ENCODE measurements at places on chromosomes 7 and 10.

- DNase-seq: no peak
Observed at GRCh38 chr10:35262436-35262835, 73.9 kb upstream of the CCNY start.

GRCh38 chr7:55339033-55340000 is 25.8 kb upstream of the LANCL2 start:
- DNase-seq: no peak

DNA sequence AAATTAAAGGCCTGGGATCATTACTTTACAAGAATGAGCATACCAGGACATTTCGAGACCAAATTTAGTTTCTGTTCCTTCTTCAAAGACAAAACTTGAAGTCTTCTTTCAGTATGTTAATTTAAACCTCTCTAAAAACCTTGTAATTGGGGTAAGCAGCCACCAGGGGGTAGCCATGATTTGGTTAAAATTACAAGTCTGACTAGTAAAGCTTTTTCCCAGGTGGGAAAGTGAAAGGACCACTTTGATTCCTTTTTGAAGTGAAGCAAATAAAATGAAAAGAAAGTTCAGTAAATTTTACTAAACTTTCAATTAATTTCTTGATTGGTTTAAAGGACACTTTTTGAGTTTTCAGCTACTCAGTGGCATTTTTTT is 294.3 kb downstream of the BBS9 start:
- no peak for DNase-seq

DNA sequence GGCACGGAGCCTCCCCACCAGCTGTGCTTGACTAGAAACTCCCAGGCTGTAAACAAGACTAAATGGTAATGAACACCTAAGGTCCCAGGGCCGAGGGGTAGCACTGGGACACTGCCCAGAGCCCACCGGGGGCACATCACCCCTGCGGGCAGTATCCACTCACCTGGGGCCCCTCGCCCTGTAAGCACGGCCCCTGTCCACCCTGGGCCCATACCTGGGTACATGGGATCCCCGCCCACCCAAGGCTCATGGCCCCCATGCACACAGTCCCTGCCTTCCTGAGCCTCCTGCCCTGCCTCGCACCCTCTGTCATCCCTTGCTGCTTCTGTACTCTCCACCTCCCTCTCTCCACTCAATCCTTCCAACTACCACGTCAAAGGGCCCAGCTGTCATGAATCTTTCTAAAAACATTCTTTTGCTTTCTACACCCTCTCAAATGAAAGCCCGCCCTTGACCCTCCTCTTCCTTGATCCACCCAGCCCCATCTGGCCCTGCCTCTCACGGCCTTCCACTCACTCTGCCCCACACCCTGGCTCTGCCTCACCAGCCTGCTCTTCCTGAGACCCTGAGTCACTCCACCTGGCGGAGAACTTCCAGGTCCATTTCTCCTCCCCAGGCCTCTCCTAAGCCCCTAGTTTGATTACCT is 173.1 kb downstream of the PARD3 start:
- no peak for DNase-seq

DNA sequence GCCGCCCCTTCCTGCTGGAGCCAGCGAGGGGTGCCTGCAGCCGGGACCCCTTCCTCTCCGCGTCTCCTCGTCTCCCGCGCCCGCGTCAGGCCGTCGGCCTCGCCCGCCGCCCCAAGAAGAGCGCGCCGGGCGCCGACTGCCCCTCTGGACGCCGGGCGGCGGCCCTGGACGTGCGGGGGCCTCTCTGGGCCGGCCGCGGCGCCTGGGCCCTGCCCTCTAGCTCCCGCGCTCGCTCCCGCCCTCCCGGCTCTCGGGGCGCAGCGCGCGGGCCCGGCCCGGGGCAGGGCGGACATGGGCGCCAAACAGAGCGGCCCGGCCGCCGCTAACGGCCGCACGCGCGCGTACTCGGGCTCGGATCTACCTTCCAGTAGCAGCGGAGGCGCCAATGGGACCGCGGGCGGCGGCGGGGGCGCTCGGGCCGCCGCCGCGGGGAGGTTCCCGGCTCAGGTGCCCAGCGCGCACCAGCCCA is 704 bp downstream of the ZNRF2 start:
- peak; percentile 25 for DNase-seq

DNA sequence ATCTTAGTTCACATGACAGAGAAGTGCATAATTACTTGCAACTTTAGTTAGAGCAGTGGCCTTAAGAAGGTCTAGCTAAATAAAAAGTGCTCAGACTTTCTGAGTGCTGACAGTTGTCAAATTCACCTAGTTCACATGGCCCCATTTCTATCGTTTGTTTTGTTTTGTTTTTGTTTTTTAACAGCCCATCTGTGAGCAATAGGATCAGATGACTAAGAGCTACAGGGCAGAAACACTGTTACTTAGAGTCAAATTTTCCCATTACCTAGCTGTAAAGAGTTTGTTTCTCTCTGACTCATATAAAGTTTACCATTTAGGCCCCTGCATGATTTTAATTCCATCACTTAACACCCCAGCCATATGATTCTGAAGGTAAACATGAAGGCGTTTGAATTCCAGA is 18.8 kb downstream of the CAV1 start:
- no peak for DNase-seq

- DNase-seq: no peak
Observed at GRCh38 chr10:110859973-110860376, 11.8 kb upstream of the PDCD4 start.
